Neuronal stem cell (in vitro differentiated cells): ENCODE measurements at places on chromosomes 13 and 19.

GRCh38 chr19:3914199-3914598 lies 18.7 kb upstream of the NMRK2 start:
- no peak for DNase-seq

GRCh38 chr13:98766697-98767096 lies 14.2 kb upstream of the SLC15A1 start:
- no peak for DNase-seq

DNA sequence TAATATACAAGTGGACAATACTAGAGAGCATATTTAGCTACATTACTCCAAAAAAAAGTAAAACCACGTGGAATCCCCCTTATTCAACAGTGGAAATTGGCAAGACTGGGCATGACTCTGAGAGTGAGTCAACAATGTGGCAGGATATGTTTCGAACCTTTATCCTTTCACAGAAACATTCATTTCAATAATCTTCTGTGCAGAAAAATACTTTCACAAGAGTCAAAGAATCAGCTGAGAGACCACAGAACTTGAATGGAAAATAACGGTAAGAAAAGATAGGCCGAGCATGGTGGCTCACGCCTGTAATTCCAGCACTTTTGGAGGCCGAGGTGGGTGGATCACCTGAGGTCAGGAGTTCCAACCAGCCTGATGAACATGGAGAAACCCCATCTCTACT lies 25.1 kb upstream of the CD70 start:
- no peak for DNase-seq

DNA sequence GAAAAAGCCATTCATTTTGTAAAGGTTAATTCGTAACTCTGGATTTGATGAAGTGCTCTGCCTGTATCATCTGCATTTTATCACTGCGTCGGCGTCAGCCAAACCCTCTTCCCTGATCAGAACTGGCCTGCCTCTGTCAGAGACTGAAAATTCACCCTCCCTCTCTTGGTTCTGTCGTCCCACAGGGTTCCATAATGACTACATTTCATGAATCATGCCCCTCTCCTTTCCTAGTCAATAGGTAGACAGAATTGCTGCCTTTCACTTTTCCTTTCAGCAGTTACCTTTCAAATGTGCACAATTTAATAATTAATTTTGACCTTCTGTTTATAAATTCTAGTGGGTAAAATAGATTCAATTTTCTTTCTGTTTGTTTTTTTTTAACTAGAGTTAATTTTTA lies 423.4 kb downstream of the RFC3 start:
- DNase-seq = no peak

- DNase-seq = no peak
These were observed 1825.3 kb downstream of the SLITRK5 start for GRCh38 chr13:89496478-89496877.
